ENCODE measurements at places on chromosomes 4 and X.

- DNase-seq: no peak
These were observed 46.8 kb upstream of the ELF2 start for GRCh38 chr4:139223682-139224317.

DNA sequence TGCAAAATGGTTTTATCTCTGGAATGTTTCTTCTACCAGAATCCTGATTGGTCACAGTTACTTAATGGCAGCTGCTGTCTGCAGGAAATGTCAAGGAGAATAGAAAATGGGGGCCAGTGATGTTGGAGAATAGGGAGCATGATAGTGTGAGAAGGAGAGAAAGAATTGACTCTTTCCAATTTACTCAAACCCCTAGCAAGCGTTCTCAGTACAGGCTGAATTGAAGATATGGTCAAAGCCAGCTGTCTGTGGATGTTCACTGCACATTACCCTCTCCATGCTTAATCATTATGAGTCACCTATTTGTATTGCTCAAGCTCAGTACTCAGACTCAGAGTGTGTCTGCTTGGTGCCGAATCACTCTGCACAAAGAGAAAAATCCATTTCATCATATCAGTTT lies 57.8 kb upstream of the FAM47B start:
- no peak for DNase-seq

DNA sequence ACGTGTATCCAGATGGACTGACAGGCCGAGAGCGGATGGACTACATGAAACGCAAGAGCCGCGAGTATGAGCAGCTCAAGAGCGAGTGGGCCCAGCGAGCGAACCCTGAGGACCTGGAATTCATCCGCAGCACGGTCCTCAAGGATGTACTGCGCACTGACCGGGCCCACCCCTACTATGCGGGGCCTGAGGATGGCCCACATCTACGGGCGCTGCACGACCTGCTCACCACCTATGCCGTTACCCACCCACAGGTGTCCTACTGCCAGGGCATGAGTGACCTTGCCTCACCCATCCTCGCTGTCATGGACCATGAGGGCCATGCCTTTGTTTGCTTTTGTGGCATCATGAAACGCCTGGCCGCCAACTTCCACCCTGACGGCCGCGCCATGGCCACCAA lies 14.6 kb upstream of the RBM3 start:
- DNase-seq: no peak

GRCh38 chr4:108331905-108332632 lies 163.3 kb upstream of the LEF1 start:
- DNase-seq: no peak

- no peak for DNase-seq
These were observed 541 bp upstream of the FIP1L1 start for GRCh38 chr4:53376900-53377299.

- DNase-seq: no peak
These were observed 46.9 kb upstream of the SLC25A4 start for GRCh38 chr4:185096032-185096653.

- no peak for DNase-seq
These were observed 224.5 kb downstream of the DLG3 start for GRCh38 chrX:70669120-70669519.

DNA sequence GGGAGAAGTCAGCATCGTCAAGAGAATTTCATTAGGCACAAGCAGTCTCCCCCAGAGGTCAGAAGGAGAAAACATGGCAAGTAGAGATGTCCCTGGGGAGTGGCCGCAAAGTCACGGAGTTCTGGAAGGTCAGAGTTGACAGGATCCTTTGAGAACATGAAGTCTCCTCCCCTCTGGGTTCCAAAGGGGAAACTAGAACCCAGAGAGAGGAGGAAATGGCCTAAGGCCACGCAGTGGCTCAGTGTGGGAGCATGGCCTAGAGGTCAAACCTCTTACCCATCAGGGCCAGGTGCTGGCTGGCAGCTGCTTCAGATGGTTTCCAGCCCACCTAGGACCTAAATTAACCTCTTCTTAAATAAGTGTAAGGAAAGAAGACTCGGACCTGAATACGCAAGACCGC lies 884 bp downstream of the IDH3G start:
- DNase-seq: no peak

- no peak for DNase-seq
These were observed 20.1 kb upstream of the SASH3 start for GRCh38 chrX:129759576-129760061.

- no peak for DNase-seq
These were observed 107.2 kb downstream of the SCD5 start for GRCh38 chr4:82691431-82691830.

All from NCI-H187 (cell line).